ENCODE measurements at places on chromosomes 6 and 20.

GRCh38 chr6:96089173-96089572 is 73.4 kb downstream of the FUT9 start:
- no peak for DNase-seq

- no peak for DNase-seq
Observed at GRCh38 chr20:41183391-41183790, 46.0 kb downstream of the PLCG1 start.

DNA sequence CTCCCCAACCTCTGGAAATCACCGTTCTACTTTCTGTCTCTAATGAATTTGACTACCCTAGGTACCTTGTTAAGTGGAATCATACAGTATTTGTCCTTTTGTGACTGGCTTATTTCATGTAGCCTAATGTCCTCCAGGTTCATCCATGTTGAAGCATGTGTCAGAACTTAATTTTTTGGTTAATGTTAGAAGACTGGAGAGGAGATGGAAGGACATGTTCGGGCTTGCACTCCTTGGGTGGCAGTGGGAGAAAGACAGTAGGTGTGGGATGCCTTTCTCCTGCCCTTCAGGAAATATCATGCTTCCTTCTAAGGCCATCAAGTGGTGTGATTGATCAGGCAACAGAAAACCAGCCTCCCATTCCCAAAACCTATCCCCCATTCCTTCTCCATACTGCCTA is 61.1 kb upstream of the RNF144B start:
- DNase-seq = no peak

- DNase-seq = no peak
Observed at GRCh38 chr20:17797161-17797560, 97.4 kb downstream of the BANF2 start.

DNA sequence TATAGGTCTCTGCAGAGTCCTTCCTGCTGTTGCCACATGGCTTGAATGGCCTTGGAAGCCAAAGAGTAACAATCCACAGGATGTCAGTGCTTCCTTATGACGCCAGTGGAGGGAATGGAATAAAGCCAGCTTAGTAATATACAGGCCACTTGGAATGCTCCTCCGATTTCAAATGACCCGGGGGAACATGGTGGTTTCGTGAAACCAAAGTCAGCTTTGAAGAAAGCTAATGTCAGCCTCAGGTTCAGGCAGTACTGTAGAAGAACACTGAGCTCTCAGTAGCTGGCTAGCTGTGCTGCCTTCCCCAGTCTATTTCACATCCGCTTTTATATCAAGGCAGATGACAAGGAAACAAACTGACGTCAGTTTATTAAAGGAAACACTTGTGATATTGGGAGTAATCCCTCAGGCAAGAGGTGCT is 189.1 kb downstream of the DTNBP1 start:
- DNase-seq = no peak

- DNase-seq = peak; percentile 89
Observed at GRCh38 chr6:34084591-34085290, 61.1 kb downstream of the GRM4 start.

- no peak for DNase-seq
Observed at GRCh38 chr20:38229376-38230252, 30.9 kb downstream of the KIAA1755 start.

GRCh38 chr20:63522091-63522868 is 1.7 kb downstream of the PPDPF start:
- no peak for DNase-seq

DNA sequence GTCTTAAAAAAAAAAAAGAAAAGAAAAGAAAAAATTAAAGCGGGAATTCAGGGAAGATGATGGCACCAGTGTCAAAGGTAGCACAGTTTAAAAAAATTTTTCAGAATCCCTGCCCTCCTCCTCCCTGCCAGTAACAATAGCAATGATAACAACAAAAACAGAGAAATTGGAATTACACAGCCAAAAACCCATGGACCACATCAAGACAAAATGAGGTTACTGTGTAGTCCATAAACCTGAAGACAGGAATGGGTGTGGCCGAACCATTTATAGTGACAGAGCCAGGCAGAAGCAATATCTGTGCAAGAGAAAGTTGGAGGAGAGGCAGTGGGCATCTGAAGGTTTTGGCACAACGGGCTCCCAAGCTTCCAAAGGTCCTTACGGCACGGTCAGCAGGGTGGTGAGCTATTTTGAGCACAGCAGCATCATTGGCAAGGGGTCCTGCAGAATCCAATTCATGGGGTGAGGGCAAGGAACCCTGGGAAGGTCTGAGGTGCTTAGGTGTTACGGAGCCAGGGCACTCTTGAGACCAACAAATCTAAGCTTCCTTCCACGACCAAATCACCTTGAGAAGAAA is 202.3 kb downstream of the GMPR start:
- no peak for DNase-seq

DNA sequence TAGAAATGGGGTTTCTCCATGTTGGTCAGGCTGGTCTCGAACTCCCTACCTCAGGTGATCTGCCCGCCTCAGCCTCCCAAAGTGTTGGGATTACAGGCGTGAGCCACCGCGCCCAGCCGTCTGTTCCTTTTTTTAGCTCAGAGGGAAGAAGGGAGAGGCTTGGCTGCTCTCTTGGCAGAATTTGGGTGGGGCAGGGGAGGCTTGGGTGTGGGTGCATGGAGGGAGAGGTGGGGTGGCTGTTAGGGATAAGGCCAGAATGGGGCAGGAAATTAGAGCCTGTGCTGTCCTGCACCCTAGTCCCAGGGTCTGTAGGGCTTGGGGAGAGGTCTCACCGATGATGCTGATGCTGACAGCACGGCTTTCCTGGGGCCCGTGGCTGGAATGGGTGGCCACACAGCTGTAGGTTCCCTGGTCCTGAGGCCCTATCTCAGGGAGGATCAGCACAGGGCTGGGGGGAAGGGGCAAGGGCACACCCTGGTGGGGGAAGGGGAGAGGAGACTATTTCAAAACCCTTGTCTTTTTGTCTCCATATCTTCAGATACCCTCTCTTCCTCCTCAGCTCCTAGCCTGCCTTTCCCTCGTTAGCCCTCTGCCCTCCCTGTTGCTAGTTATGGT is 2.0 kb downstream of the AGER start:
- no peak for DNase-seq

DNA sequence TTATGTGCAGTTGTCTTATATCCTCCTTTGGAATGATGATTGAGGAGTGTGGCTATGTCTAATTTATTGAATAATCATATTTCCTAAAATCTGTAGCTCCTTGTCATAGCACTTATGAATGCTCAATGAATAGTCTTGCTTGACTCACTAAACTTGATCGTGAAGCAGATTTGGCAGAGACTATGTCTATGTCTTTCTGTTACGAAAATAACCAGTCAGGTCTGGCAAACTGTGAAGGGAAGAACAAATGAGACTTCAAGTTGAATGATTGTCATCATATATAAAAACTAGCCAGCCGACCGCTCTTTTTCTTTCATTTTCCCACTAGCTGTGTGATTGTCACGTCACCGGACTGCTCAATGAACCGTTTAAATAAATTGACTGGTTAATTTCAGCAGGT is 1303.9 kb upstream of the GJE1 start:
- no peak for DNase-seq

- DNase-seq = no peak
Observed at GRCh38 chr6:137968455-137968804, 101.4 kb downstream of the TNFAIP3 start.

- no peak for DNase-seq
Observed at GRCh38 chr6:170124836-170125235, 166.0 kb downstream of the DLL1 start.

Measured in cerebellar nuclear complex (tissue), 1 donor.